ENCODE measurements at places on chromosomes 3 and 15. TPM values are rescaled to one million over a fixed set of nuclear protein-coding genes. Genes with fewer than 3 reads are reported as not detected.

ZBTB47 gene
- 5.5 TPM for total RNA-seq

GANC gene
- total RNA-seq = 5.1 TPM

BDH1 gene
- 2.9 TPM for total RNA-seq

SNX22 gene
- 1.2 TPM for total RNA-seq

EPHA3 gene
- not detected for total RNA-seq

TNFAIP8L3 gene
- 36.0 TPM for total RNA-seq

CCR3 gene
- not detected for total RNA-seq

GPR149 gene
- total RNA-seq = not detected

HIGD1A gene
- 94.1 TPM for total RNA-seq

FAM107A gene
- total RNA-seq = 0.41 TPM

Data from A549 treated with AZD2906 at 1 μM for 4 hours (cell line).